ENCODE measurements at places on chromosomes 2 and 18. TPM values are rescaled to one million over a fixed set of nuclear protein-coding genes. Genes with fewer than 3 reads are reported as not detected.

REG3G gene
- total RNA-seq, result not detected

BMP10 gene
- not detected for total RNA-seq

HMSD gene
- not detected for total RNA-seq

RALB gene
- total RNA-seq, result 217 TPM

ZNF892 gene
- total RNA-seq, result 7.2 TPM

FEV gene
- total RNA-seq, result not detected

CRYGA gene
- total RNA-seq, result not detected

CEP68 gene
- total RNA-seq, result 19.9 TPM
